SK-N-MC (cell line): ENCODE measurements at places on chromosomes 6 and 20.

DNA sequence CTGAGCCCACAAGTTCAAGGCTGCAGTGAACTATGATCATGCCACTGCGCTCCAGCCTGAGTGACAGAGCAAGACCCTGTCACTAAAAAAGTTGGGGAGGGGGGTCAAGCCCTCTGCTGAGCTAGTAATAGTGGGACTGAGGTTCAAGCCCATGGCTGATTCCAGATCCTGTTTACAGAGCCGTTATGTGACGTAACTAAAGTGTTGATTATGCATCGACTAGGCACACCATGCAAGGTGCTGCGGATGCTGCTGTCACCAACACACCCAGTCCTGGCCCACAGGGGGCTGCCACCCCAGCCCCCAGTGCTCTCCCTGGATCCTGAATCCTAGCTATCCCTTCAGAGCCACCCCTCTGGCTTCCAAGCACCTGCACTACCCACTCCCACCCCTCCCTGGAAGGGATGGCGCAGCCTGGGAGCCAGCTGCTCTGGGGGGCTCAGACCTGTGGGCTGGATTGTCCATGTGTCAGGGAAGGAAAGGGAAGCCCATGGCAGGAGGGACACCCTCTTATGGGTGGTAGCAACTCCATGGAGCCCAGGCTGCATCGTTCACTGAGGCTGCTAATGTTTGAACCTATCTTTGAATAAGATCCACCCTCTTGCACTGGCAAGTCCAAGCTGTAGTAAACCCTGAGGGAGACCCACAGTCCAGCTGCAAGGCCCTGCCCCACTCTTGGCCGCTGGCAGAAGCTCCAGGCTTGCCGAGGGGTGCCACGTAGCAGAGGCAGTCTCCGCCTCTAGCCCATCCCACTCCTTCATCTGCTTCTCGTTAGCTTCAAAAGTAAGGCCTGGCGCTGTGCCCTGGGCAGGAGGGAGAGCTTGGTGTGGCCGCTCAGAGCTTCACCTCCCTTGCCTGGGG is 95.0 kb downstream of the SNX5 start:
- peak; percentile 26 for DNase-seq

DNA sequence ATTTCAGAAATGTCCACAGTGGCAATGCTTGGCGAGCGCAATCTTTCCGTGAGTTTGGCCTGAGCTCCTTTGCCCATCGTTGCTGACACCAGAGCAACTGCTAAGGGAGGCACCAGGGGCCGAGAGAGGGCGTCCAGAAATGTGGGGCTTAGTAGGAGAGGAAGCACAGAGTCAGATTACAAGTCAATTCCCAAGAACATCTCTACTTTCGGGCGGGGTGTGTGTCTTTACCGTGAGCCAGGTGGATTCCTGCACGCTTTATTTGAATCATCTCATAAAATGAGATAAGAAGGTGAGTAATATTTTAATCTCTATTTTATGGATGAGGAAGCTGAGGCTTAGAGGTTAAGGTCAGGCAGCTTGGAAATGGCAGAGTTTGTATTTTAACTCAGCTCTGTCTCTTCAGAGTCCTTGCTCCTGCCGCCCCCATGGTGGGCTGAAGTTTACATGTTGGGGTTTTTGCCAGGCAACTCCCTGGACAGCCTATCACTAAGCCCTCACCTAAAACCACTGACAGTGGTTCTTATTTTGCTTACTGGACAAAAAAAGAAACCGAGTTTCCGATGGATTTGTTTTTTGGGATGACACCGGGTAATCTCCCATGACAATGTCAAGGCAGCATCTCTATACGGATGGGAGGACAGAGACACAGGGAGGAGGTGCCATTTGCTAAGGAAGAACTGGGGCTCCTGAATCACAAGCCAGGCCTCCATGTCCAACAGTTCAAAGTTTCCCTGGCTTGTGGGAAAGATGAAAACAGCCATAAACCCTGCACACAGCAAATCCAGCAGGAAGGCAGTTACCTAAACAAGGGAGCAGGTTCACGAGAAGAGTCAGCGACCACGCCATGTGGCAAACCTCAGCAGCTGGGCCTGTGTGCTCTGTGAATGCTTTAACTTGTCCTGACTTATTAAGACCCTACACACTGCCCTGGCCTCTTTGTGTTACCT is 112.6 kb upstream of the SLC24A3 start:
- DNase-seq = no peak

GRCh38 chr6:133623621-133624020 is 265.3 kb upstream of the TCF21 start:
- DNase-seq = no peak

DNA sequence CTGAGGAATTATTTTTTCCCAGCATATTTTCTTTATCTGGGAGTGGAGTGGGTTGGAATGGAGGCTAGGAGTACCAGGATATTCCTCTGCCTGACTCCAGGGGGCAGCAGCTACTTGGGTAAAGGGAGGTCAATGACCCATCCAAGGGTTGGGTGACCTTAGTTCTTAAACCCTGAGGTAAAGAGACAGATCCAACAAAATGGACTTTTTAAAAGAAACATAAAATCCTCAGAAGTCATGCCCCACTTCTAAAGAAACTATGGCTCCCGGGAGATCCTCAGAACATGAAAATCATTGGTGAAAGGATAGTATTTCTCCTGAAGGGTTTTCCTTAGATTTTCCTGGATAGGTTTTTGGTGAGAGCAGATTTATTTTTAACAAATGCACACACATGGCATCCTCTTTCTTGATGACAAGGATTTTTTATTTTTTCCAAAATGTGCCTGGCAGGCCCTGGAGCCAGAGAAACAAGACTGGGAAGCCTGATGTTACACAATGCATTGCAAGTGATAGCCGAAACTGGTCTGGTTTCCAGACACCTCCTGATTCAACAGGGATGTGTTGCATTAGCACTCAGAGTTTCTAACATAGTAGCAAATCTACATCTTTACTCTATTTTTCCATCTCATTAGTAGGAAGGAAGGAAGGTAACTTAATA is 240.9 kb upstream of the BTBD3 start:
- DNase-seq = no peak

GRCh38 chr6:29989211-29989610 is 46.9 kb downstream of the HLA-A start:
- DNase-seq = no peak

- DNase-seq = no peak
Observed at GRCh38 chr6:21071780-21072468, 521.6 kb upstream of the SOX4 start.

GRCh38 chr6:3455569-3456394 is 1.1 kb downstream of the SLC22A23 start:
- no peak for DNase-seq

GRCh38 chr20:58890518-58891085 is 38.1 kb downstream of the GNAS start:
- no peak for DNase-seq

- no peak for DNase-seq
Observed at GRCh38 chr20:37090407-37090806, 5.4 kb downstream of the RBL1 start.

GRCh38 chr6:129695373-129696027 is 14.5 kb downstream of the ARHGAP18 start:
- no peak for DNase-seq

GRCh38 chr6:63097222-63097621 is 114.0 kb upstream of the FKBP1C start:
- DNase-seq = no peak

- no peak for DNase-seq
Observed at GRCh38 chr20:48455651-48456365, 372.0 kb downstream of the PREX1 start.

GRCh38 chr6:43800746-43801494 is 30.9 kb downstream of the VEGFA start:
- DNase-seq = no peak

- peak; percentile 84 for DNase-seq
Observed at GRCh38 chr20:52481443-52481842, 289.9 kb upstream of the ZFP64 start.

DNA sequence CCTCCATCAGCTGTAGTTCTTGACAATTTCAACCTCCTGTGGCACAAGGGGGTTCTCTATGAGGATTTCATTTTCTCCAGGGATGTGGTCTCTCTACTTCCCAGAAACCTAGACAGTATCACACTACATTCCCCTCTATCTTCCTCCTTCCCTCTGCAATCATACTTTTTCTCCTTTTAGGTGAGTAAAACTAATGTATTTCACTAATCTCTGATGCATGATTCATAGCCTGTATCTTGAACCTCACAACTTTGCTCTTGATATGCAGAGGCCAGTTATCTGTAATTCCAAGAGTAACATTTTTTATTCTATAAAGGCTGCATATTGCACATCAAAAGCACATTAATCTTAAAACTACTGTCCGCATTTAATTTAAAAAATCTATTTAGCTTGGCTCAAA is 449.6 kb downstream of the RFPL4B start:
- no peak for DNase-seq

DNA sequence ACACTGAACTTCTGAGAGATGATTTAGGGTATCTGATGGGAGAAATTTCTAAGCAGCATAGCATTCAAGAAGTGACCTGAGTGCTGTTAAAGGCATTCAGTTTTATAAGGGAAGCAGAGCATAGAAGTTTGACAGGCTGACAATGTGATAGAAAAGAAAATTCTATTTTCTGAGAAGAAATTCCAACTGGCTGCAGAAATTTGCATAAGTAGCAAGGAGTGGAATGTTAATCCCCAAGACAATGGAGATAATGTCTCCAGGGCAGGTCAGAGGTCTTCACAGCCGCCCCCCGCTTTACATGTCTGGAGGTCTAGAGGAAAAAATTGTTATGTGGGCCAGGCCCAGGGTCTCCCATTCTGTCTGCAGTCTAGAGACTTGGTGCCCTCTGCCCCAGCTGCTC is 1361.8 kb upstream of the EYS start:
- DNase-seq = no peak

- DNase-seq = peak; percentile 83
Observed at GRCh38 chr6:136051140-136051775, 198.9 kb downstream of the MTFR2 start.

- no peak for DNase-seq
Observed at GRCh38 chr20:31698803-31699718, 23.6 kb downstream of the BCL2L1 start.

DNA sequence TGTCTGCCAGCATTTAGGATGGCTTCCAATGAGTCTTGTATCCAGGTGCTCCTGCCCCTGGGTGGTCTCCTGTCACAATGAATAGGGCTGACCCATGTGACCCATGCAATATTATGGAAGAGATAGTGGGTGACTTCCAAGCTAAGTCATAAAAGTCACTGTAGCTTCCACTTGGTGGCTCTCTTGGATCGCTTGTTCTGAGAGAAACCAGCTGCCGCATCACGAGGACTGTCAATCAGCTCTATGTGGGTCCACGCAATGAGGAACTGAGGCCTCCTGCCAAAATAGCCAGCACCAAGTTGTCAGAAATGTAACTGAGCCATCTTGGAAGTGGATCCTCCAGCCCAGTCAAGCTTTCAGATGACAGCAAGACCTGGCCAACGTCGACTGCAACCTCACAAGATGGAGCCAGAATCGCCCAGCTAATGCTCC is 14.9 kb upstream of the MATN4 start:
- no peak for DNase-seq

GRCh38 chr6:144647406-144647964 is 362.4 kb downstream of the UTRN start:
- DNase-seq = no peak

GRCh38 chr20:8834851-8835250 is 234.0 kb upstream of the PLCB4 start:
- no peak for DNase-seq

DNA sequence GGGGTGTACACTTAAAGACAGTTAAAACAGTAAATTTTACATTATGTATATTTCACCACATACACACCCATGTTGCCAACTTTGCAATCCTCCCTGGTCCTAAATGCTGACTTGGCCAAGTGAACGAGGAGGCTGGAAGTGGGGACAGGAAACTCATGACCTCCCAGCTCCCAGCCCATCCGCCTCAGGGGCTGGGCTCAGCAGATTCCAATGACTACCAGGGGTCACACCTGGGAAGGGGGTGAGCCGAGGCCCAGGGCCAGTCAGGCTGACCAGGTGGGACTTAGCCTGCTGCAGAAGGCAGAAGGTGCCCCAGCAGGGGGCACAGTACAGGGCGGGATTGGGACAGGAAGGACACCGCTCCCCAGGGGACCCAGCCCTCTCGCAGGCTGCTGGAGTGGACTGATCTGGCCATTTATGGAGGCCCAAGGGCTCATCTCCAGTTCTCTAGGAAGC is 2.4 kb downstream of the SIGLEC1 start:
- no peak for DNase-seq

DNA sequence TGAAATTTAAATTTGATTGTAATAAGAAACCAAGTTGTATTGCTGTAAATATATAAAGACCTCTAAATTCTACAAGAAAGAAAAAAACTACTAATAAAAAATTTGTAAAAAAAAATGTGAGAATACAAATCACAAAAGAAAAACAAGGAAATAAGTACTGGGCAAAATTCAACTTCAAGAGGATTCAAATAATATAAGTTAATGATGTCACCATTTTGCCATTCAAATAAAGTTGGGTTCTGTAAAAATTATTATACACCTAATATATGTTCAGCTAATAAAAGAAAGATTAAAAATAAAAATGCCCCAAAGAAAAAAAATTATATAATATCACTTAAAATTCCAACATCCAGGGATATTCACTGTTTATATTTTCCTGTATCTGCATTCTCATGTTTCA is 47.0 kb upstream of the BMP5 start:
- no peak for DNase-seq

DNA sequence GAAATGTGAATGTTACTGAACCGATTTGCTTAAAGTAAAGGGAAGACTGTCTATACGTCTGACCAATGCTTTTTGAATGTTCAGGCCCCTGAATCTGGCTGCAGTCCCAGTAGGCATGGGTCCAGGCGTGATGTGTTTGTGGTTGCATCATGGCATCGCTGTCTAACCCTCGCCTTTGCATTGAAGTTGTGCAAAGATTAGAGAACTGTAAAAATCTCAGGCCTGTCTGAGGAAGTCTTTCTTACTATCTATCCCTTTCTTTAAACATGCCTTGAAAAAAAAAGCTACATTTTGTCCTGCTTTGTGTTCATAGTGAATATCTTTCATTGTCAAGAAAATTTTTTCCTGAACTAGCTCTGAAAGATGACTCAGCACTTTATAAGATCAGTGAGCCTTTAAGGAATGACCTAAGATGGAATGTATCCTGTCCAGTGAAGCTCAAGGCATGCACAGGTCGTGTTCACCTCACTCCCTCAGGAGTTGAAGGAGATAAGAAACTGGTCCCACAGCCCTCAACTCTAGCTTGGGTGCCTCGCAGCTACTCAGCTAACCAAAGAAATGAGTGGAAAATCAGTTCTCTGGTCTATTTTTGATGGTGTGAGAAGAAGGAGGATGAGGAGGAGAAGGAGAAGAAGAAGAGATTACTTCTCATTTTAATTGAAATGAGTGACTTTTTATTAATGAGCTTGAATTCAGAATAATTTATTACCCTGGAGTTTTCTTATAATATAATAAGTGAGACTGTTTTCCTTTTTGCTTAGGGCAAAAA is 48.6 kb downstream of the TPD52L1 start:
- no peak for DNase-seq

- DNase-seq = no peak
Observed at GRCh38 chr20:17014756-17015366, 212.0 kb upstream of the PCSK2 start.

DNA sequence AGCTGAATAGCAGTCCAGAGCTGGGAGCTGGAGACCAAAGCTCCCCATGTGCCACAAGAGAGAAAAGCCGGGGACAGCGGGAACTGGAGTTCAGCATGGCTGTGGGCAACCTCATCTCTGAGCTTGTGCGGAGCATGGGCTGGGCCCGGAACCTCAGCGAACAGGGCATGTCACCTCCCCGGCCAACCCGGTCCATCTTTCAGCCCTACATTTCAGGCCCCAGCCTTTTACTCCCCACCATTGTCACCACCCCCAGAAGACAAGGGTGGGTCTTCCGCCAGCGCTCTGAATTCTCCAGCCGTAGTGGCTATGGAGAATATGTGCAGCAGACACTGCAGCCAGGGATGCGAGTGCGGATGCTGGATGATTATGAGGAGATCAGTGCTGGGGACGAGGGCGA is 4.0 kb downstream of the CUL9 start:
- DNase-seq = no peak
